ENCODE measurements at places on chromosomes 13 and 19. TPM values are rescaled to one million over a fixed set of nuclear protein-coding genes. Genes with fewer than 3 reads are reported as not detected.
A peak's percentile ranks its signal among the peaks of the same experiment; 100 is the strongest.

The SIGLEC5 gene
- 0.13 TPM for polyA plus RNA-seq

The A1BG gene
- 11.8 TPM for polyA plus RNA-seq

- no peak overlapping the region for H3K27ac ChIP-seq
- H3K4me3 ChIP-seq: no peak overlapping the region
- no peaks in the 10 kb centered on the region for H3K36me3 ChIP-seq
- no peaks in the 10 kb centered on the region for H3K27me3 ChIP-seq
- H3K4me1 ChIP-seq: no peaks in the 10 kb centered on the region
These were observed 1895.9 kb upstream of the PCDH20 start for GRCh38 chr13:63311587-63311986.

DNA sequence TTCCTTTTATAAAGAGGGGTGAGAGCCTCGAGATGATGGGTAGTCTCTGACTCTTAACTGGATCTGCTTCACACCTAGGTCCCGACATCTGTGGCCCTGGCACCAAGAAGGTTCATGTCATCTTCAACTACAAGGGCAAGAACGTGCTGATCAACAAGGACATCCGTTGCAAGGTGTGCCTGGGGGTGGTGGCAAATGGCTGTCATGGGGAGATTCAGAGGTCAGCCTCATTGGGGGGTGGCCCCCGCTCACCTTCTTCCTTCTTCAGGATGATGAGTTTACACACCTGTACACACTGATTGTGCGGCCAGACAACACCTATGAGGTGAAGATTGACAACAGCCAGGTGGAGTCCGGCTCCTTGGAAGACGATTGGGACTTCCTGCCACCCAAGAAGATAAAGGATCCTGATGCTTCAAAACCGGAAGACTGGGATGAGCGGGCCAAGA, 1.6 kb downstream of the CALR start:
- DNase-seq: no peak
- H3K4me3 ChIP-seq: peak overlapping the region; percentile 93
- H3K27me3 ChIP-seq: no peaks in the 10 kb centered on the region
- no peak overlapping the region for H3K27ac ChIP-seq
- peaks cover 5% of the 10 kb centered on the region for H3K4me1 ChIP-seq

- no peaks in the 10 kb centered on the region for H3K27me3 ChIP-seq
- no peaks in the 10 kb centered on the region for H3K36me3 ChIP-seq
- DNase-seq: no peak
- H3K4me1 ChIP-seq: no peaks in the 10 kb centered on the region
- no peak overlapping the region for H3K27ac ChIP-seq
These were observed 45.1 kb downstream of the DCLK1 start for GRCh38 chr13:36086117-36086516.

- DNase-seq: no peak
- no peaks in the 10 kb centered on the region for H3K27me3 ChIP-seq
- H3K4me3 ChIP-seq: peak overlapping the region; percentile 99
- H3K36me3 ChIP-seq: no peaks in the 10 kb centered on the region
These were observed 1.7 kb downstream of the STK24 start for GRCh38 chr13:98575009-98575903.

DNA sequence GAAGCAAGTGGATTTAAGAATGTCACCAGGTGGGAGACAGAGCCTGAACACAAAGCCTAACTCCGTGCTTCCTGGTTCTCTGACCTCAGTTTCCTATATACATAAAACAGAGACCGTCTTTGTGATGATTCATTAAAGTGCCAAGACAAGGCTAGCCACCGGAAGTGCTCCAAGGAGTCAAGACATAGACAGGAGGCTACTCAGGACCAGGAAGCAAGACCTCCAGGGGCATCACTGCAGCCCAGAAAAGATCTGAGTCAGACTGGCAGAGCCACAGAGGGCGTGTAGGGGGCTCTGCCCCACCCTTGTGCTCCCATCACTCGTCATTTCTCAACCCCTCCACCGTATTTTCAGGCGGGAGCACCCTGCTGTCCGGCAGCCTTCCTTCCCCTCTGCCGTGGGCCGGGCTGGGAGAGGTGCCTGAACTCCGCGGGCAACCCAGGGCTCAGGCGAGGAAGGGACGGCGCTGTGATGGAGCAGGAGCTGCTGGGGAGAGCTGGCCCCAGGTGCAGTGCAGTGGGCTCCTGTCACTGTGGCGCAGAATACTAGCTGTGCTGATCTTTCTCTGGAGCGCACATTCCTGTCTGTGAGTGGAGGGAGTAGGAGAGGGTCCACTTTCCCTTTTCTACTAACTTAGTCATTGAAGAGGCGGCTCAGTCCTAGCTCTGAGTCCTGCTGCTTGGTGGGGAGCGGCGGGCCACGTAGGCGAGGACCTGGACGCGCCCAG, 134.7 kb upstream of the GPR12 start:
- DNase-seq: no peak
- H3K27ac ChIP-seq: no peak overlapping the region

DNA sequence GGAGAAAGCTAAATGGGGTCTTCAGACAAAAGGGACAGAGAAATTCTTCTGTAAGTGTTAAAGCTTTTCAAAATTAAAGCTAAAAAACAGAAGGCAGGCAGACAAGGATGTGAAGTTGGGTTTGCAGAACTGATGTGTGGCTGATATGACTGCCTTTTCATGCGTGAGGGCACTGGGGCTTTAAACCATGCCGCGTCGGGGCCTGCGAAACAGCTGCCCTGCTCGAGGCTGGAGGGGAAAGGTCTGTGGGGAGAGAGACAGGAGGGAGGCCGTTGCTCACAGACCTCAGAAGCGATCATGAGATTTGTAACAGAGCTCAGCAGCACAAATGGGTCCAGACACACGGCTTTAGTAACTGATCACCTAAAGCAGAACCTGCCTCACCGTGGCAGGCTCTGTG, 23.5 kb downstream of the CAPS start:
- H3K4me3 ChIP-seq: no peak overlapping the region
- H3K4me1 ChIP-seq: peaks cover 11% of the 10 kb centered on the region
- H3K36me3 ChIP-seq: no peaks in the 10 kb centered on the region
- DNase-seq: no peak
- no peak overlapping the region for H3K27ac ChIP-seq

DNA sequence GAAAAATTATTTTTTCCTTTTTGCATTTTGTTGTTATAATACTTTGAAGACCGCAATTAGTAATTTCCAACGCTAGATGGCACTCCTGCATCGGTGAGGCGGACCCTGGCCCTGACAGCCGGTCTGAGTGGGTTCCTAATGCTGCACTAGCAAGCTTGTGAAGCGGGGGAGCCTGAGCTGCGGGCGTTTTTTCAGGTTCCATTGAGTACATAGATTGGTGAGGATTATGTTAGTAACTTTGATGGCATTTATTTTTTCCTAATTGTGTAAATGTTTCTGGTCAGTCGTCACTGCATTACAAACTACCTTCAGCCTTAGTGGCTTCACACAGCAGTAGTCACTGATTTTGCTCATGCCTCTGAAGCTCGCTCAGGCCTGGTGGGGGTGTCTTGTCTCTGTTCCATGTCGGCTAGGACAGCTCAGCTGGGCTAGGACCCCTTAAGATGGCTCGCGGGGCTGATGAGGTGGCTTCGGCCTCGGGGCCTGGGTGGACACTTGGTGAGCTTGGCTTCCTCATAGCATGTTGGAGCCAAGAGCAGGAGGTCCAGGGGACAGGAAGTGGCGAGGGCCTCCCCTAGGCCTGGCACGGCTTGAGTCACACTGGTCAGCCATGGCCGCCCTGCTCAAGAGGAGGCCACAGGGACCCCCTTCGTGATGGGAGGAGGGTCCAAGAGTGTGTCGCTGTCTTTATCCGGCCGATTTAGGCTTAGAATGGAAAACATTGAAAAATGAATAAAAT, 25.0 kb downstream of the ERCC5 start:
- peaks cover 2% of the 10 kb centered on the region for H3K4me1 ChIP-seq
- no peak overlapping the region for H3K27ac ChIP-seq
- H3K36me3 ChIP-seq: no peaks in the 10 kb centered on the region

DNA sequence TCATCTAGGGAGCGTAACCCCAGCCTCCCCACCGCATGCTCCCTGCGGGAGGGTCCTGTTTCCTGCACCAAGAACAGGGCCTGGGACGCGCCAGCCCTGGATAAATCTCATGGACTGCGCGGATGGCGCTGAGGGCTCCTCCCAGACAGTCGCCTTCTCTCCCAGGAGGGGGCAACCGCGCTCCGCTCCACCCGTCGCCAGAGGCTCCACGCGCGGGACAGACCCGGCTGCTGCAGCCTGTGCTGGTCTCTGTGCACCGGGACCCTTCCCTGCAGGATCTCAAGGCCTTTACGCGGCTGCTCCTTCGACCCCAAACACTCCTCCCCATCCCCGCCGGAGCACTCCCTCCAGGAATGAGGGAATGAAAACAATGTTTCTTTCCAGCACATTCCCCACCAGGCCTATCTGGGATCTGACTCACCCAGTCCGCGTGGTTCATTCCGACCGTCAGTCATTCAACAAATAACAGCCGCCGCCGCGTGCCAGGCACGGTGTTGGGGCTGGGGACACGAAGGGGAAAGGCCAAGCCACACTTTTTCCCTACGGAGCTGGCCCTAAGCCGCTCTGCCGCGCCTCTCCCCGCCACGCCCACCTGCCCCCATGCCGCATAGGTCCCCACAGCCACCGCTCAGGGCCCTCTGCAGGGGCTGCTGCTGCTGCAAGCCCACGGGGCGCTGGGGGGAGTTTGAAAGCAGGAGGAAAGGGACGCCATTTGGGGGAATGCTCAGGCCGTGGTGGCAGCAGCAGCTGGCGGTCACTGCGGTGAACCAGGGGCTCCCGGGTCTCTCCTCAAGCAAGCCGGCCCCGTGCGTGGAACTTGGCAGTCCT, 6.0 kb downstream of the PNMA8B start:
- H3K4me3 ChIP-seq: no peak overlapping the region
- no peaks in the 10 kb centered on the region for H3K27me3 ChIP-seq
- DNase-seq: peak; percentile 71
- no peaks in the 10 kb centered on the region for H3K36me3 ChIP-seq
- no peak overlapping the region for H3K27ac ChIP-seq
- H3K4me1 ChIP-seq: peaks cover 21% of the 10 kb centered on the region

- no peak overlapping the region for H3K27ac ChIP-seq
- no peak overlapping the region for H3K4me3 ChIP-seq
- H3K36me3 ChIP-seq: no peaks in the 10 kb centered on the region
- no peaks in the 10 kb centered on the region for H3K27me3 ChIP-seq
- no peak for DNase-seq
These were observed 110.9 kb downstream of the IER2 start for GRCh38 chr19:13260883-13261653.

GRCh38 chr13:71055047-71055446, 812.0 kb downstream of the DACH1 start:
- no peak for DNase-seq
- no peaks in the 10 kb centered on the region for H3K36me3 ChIP-seq
- no peaks in the 10 kb centered on the region for H3K27me3 ChIP-seq
- H3K4me1 ChIP-seq: no peaks in the 10 kb centered on the region

- no peak overlapping the region for H3K27ac ChIP-seq
- no peaks in the 10 kb centered on the region for H3K36me3 ChIP-seq
- H3K4me1 ChIP-seq: no peaks in the 10 kb centered on the region
- DNase-seq: no peak
- H3K27me3 ChIP-seq: no peaks in the 10 kb centered on the region
These were observed 154.0 kb upstream of the GPR12 start for GRCh38 chr13:26914624-26915023.

- H3K27ac ChIP-seq: no peak overlapping the region
- H3K4me1 ChIP-seq: no peaks in the 10 kb centered on the region
- no peaks in the 10 kb centered on the region for H3K27me3 ChIP-seq
- DNase-seq: no peak
- no peak overlapping the region for H3K4me3 ChIP-seq
These were observed 42.9 kb upstream of the PCDH9 start for GRCh38 chr13:67273001-67273400.

DNA sequence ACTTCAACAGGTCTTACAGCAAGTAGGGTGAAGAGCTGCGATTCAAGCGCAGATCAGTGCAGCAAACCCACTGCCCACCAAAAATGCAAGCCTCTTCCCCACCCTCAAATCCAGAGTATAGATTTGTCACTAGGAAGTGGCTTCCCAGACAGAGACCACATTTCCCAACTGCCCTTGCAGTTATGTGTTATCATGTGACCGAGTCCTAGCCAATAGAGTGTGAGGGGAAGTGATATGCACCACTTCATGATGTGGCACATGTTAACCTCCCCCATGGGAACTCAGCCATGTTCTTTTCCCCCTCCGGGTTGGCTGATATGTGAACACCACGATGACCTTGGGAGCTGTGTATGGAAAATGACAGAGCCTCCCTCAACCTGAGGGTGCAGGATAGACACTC, 50.8 kb downstream of the MBD3L2B start:
- no peak overlapping the region for H3K4me3 ChIP-seq
- H3K27ac ChIP-seq: no peak overlapping the region
- H3K36me3 ChIP-seq: no peaks in the 10 kb centered on the region
- H3K27me3 ChIP-seq: no peaks in the 10 kb centered on the region
- DNase-seq: no peak
- no peaks in the 10 kb centered on the region for H3K4me1 ChIP-seq

DNA sequence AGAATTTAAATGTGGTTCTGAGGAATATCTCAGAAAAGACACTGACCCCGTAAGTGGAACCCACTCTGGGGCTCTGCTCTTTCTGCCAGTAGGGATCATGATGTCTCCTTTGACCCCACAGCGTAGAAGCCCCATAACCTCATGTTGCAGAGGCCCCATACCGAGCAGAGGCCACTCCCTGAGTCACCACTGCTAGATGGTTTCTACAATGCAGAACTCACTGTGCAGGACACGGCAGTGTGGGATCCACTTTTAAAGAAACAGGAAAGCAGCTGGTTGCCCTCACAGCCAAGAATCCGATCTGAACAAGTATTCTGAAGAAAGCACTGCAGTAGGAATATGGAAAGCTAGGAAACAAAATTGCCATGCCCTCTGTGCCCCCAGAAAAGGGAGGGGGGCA, 4.2 kb downstream of the SLC7A1 start:
- H3K36me3 ChIP-seq: no peaks in the 10 kb centered on the region
- H3K27ac ChIP-seq: no peak overlapping the region
- peaks cover 4% of the 10 kb centered on the region for H3K4me1 ChIP-seq
- no peak overlapping the region for H3K4me3 ChIP-seq
- DNase-seq: no peak

DNA sequence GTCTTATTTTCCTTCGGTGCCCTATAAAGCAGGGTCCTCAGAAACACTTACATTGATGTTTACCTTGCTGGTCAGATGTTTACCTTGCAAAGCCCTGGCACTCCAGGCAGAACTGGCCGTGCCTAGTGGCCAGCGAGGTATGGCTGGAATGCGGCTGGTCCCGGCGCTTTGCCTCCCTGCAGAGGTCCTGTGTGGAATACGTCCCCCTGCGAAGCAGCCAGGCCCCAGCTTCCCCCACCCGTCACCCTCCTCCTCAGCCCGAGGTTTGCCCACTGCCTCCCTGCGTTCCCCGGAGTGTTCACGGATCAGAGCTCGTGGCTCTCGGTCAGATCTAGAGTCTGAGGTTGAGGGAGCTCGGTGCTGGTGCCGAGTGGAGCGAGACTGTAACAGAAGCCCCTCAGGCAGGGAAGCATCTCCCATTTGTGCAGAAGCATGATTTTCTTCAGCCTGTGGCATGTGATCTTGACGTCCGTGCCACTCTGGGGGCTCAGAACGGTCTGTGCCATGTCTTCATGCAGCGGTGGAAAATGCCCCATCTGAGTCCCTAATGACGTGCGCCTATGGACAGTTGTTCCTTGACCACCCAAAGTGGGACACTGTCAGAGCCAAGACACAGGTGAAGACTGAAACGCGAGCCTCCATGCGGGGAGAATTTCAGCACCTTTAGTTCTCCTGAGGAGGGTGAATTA, 54.8 kb upstream of the SOX1 start:
- H3K27me3 ChIP-seq: no peaks in the 10 kb centered on the region
- H3K4me1 ChIP-seq: no peaks in the 10 kb centered on the region
- H3K4me3 ChIP-seq: no peak overlapping the region
- H3K27ac ChIP-seq: no peak overlapping the region
- H3K36me3 ChIP-seq: no peaks in the 10 kb centered on the region

All from ovary (tissue), 10 donors.